Neuronal stem cell (in vitro differentiated cells): ENCODE measurements at places on chromosomes 5 and 9.

DNA sequence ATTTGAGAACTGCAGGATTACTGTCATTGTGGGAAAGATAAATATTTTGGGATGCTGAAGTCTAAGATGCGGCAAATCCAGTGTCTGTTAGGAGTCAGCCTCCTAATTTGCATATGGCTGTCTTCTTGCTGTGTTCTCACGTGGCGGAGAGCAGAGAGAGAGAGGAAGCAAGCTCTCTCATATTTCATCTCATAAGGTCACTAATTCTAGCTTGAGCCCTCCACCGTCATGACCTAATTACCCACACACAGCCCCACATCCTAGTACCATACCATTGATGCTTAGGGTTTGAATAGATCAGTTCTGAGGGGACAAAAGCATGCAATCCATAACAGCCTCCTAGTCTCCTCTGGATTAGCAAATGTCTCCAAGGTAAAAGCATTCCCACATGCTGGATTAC lies 124.5 kb downstream of the CDH12 start:
- no peak for DNase-seq

DNA sequence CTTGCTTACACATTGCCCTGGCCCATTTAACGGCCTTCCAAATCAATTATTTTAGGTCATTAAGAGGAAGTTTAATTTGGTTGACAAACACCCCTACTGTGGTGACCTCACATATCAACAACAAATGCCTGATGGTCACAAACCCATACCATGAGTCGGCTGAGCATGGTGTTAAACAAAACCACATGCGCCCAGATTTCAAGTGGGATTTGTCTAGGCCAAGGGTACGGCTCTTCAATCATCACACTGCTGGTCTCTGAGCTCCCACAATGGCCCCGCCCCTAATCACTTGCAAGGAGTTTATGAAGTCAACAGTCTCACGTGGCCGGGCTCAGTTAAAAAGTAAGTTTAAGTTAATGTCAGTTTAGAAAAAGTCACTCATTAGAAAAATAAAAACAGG lies 243.8 kb downstream of the CRB2 start:
- no peak for DNase-seq

- no peak for DNase-seq
Measured at GRCh38 chr5:6676702-6677101, 36.5 kb upstream of the TENT4A start.

GRCh38 chr5:23268136-23268535 lies 239.3 kb upstream of the PRDM9 start:
- no peak for DNase-seq

GRCh38 chr5:124440471-124440870 lies 306.0 kb downstream of the ZNF608 start:
- no peak for DNase-seq

GRCh38 chr9:21549251-21549765 lies 67.2 kb upstream of the IFNE start:
- DNase-seq = no peak

GRCh38 chr5:108461628-108462367 lies 79.9 kb upstream of the FBXL17 start:
- DNase-seq = no peak

DNA sequence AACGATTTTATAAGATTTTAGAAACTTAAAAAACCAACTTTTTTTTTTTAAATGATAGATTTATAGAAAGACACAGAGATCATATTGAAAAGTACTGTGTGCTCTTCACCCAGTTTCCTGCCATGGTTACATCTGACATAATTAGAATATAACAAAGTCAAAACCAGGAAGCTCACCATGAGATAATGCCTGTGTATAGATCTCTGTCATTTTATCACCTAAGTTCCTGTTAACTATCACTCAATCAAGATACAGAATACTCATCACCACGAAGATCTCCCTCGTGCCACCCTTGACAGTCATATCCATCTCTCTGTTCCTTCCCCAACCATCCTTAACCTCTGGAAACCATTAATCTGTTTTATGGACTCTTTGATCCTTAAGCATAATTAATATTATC lies 39.1 kb downstream of the POC5 start:
- DNase-seq = no peak

GRCh38 chr5:21831145-21831787 lies 1021.9 kb downstream of the CDH12 start:
- no peak for DNase-seq
